ENCODE measurements at places on chromosomes 6 and 20. TPM values are rescaled to one million over a fixed set of nuclear protein-coding genes. Genes with fewer than 3 reads are reported as not detected.

The PNPLA1 gene
- 0.61 TPM for total RNA-seq

The TRIM38 gene
- 27.1 TPM for total RNA-seq

The SLC12A5 gene
- 0.85 TPM for total RNA-seq

The NUDT3 gene
- 26.3 TPM for total RNA-seq

The LY86 gene
- 5.1 TPM for total RNA-seq

The RSPH9 gene
- not detected for total RNA-seq

The FAM217A gene
- total RNA-seq, result not detected

The TAF11 gene
- 41.3 TPM for total RNA-seq

The TRIM31 gene
- not detected for total RNA-seq

The PLEKHG1 gene
- total RNA-seq, result 1.4 TPM

The HMGCLL1 gene
- total RNA-seq, result not detected

The SERINC1 gene
- 131 TPM for total RNA-seq

The KCNQ5 gene
- total RNA-seq, result 8.2 TPM

The PM20D2 gene
- total RNA-seq, result 4.9 TPM

The NFKBIL1 gene
- 8.1 TPM for total RNA-seq

The DPPA5 gene
- not detected for total RNA-seq

The MYBL2 gene
- 1.7 TPM for total RNA-seq

- DNase-seq, result peak; percentile 80
Measured at GRCh38 chr6:107957308-107957908, 600 bp downstream of the SEC63 start.

- DNase-seq, result no peak
Measured at GRCh38 chr6:166673309-166673708, 46.3 kb upstream of the RPS6KA2 start.

GRCh38 chr20:32509639-32510066 is 75.5 kb downstream of the NOL4L start:
- peak; percentile 37 for DNase-seq

DNA sequence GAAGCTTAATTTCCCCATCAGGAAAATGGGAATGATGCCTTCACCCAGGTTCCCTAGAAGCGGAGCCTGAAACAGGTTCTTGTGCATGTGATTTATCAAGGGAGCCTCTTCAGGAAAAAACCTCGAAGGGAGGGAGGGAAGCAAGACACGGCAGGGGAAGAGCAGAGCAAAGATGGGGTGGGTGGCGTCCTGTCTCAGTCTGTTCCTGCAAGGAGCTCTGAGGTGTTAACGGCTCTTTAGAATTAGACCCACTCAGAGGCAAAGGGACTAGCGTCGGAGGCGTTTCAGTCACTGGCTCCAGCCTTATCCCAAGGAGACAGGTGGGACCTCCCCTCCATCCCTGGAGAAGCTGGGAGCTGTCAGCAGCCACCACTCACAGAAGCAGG is 15.6 kb upstream of the UBE2V1 start:
- no peak for DNase-seq

GRCh38 chr6:164695896-164696295 is 613.5 kb downstream of the C6orf118 start:
- no peak for DNase-seq

DNA sequence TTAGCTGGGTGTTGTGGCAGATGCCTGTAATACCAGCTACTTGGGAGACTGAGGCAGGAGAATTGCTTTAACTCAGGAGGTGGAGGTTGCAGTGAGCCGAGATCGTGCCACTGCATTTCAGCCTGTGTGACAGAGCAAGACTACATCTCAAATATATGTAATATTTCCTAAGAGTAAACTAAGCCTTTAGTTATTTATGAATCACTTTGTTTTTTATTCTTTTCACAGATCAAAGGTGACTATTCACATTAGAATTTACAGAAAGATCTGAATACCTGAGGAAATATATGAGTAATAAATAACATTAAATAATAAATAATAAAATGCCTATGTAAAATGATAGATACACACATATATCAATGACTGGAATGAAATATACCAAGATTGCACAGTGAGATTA is 630.8 kb upstream of the IMPG1 start:
- no peak for DNase-seq

GRCh38 chr20:313948-314347 is 11.4 kb upstream of the SOX12 start:
- no peak for DNase-seq

GRCh38 chr20:21147593-21147992 is 21.7 kb downstream of the KIZ start:
- no peak for DNase-seq

DNA sequence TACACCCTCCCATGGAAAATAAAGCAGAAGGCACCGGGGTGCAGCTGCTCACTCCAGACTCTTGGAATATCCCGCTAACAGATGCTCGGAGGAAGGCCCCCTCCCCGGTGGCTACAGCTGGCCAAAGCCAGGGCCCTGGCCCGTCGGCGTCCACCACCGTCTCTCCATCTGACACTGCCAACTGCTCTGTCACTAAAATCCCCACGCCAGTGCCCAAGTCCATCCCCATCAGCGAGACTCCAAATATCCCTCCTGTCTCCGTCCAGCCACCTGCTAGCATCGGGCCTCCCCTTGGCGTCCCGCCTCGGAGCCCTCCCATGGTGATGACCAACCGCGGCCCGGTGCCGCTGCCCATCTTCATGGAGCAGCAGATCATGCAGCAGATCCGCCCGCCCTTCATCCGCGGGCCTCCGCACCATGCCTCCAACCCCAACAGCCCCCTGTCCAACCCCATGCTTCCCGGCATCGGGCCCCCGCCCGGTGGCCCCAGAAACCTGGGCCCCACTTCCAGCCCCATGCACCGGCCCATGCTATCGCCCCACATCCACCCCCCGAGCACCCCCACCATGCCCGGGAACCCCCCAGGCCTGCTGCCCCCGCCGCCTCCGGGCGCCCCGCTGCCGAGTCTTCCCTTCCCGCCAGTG is 143.9 kb downstream of the SOBP start:
- no peak for DNase-seq

DNA sequence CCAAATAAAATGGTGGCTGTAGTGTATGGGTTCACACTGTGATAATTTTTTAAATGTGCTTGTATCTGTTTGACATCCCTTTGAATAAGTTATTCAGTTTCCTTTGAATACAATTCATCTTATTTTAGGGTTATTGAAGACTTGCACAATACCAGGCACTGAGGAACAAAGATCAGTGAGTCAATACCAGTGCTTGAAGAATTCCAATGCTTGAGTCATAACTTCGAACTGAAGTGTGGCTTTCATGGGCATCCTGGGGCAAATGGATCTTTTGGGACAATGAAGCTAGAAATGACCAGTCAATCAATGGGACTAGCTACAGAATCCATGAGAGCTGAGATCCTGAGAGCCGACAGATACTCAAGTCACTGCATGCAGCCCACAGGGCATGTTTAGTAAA is 349.9 kb upstream of the FLRT3 start:
- DNase-seq, result no peak

GRCh38 chr6:48111575-48111974 is 578 bp upstream of the PTCHD4 start:
- DNase-seq, result no peak

GRCh38 chr6:84877515-84878210 is 113.3 kb upstream of the TBX18 start:
- DNase-seq, result no peak

DNA sequence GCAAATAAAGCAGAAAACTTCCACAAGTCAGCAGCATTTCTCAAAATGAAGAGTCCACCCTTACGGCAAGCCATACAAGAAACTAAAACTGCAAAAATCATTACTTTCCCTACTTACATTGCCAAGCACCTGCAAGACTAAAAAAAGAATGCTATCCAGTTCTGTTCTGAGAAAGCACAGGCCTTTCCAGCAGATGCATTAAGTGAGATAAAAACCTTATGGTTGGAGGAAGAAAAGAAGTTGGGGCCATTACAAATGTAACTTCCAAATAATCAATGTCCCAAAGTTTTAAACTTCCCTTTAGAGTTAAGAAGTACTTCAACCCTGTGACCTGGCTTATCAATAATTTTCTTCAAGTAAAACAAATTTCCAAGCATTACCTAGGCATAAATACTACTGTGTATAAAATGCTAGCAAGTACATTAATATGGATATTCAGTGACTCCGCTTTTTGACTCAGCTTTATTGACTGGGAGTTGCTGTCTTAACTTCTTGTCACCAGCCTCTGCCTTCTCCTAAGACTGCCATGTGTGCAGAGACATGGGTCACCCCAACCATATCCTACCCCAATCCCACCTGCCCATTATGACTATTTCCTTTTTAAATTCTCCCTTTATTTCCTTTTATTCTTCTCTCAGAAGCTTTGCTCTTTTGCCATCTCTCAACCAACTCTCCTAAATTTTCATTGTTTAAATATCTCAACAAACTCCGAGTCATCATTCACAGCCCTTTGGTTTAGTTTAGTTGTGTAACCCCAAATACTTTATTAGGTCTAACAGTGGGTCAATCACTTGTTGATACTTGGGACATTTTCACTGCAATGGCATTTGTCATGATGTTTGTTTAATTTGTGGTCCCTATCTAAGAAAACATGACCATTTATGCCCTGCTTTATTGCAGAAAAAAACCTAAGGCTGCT is 49.7 kb downstream of the SLC22A23 start:
- DNase-seq, result no peak

- DNase-seq, result no peak
Measured at GRCh38 chr6:51640021-51640420, 447.4 kb downstream of the PKHD1 start.

DNA sequence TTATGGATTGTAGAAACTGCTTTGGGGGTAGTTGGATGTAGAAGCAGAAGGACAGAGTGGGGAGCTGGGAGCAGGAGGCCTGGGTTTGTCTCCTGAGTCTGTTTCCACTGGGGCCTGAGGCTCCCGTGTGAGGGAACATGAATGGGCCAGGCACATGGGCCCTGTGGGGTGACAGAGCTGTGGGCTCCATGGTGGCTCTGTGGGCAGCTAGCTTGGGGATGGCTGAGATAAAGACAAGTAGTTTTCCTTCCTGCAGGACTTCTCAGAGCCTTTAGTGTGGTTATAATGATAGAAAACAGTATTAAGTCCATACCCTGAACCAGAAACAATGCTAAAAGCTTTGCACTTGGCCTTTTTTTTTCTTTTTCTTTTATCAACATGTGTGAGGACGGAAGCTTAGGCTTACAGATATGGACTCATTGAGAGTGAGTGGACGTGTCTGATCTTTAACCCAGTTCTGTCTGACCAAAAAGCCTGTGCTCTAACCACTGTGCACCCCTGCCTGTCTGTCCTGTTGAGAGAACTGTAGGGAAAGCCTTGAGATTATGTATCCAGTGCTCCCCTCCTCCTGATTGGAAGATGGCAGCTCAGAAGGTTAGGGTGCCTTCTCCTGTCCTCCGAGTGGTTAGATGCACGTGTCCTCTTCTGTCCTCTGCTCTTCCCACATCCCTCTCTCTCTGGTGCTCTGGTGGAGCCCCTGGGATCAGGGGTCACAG is 98.3 kb downstream of the CDH26 start:
- DNase-seq, result peak; percentile 35

DNA sequence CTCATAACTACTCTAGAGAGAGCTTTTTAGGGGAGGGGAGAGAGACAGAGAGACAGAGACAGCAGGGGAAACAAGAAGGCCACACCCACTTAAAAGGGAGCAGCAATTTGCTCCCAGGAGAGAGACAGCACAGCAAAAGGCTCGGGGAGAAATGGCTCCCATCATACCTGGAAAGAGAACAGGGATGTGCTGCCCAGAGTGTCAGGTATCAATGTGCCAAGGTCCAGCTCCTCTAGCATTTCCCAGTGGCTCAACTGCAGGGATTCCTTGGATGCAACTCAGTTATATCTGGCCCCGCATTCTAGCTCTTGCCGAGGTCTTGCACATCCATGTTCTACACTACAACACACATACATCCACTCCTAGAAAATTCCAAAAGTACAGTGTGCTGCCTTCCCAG is 304.0 kb upstream of the CDYL start:
- no peak for DNase-seq

DNA sequence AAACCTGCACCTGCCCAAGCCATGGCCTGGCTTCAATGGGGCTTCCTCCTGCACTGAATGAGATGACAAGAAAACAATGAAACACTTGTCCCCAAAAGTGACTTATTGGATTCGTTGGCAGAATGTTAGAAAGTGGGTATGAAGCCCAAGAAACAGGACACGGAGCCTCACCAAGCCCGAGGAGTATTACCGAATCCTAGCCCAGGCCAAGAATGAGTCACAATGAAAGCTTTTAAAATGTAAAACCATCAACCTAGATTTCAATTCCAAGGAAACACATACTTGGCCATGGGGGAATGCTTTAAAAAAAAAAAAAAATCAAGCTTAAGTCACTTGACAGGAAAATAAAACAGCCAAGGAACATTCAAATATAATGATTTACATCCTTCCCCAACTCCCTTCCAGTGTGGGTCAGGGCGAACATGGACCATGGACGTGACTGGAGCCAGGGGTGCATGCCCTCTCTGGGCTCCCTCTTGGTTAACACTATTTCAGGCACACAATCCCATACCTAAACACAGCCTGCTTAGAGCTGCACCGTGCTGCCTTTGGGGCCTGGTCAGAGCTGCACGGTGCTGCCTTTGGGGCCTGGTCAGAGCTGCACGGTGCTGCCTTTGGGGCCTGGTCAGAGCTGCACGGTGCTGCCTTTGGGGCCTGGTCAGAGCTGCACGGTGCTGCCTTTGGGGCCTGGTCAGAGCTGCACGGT is 3.1 kb upstream of the STX16 start:
- DNase-seq, result no peak

- DNase-seq, result peak; percentile 17
Measured at GRCh38 chr6:44004625-44005506, 122.4 kb downstream of the MRPL14 start.

GRCh38 chr6:147418523-147418922 is 90.0 kb upstream of the SAMD5 start:
- DNase-seq, result no peak

DNA sequence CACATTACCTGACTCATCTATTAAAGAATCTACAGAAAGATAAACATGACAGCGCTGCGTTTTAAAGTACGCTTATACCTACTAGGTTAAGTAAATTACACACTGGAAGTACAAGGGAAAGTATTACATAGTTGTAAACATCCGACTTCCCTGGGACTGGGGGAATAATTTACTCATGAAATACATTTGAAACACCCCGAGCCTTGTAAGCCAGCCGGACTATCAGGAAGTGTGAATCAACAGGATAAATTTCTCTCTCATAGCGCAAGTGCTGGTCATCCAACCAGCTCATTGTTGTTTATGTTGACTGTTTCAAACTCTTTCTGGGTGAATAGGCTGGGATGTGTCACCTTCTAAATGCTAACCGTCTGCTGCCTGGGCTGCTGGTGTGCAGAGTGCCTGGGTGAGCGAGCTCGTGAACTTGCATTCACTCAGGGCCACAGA is 4.9 kb downstream of the BMP6 start:
- no peak for DNase-seq

- no peak for DNase-seq
Measured at GRCh38 chr6:28408076-28408802, 8.7 kb upstream of the ZSCAN12 start.

GRCh38 chr20:41169791-41170351 is 32.5 kb downstream of the PLCG1 start:
- no peak for DNase-seq

DNA sequence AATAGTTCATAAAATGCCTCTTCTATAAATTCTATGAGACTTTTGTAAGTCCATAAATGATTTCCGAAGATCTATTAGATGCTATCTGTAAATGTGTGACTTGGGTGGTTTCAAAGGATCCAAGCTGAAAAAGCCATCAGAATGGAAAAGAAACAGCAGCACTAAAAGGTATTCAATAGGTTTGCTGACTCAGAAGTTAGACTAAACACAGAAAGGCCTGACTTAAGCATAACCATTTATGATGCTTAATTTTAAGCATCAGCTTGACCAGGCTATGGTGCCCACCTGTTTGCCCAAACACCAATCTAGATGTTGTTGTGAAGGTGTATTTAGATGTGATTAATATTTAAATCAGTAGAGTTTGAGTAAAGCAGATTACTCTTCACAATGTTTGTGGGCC is 513.5 kb downstream of the TFAP2A start:
- no peak for DNase-seq

- no peak for DNase-seq
Measured at GRCh38 chr6:31035862-31036497, 25.7 kb downstream of the MUC22 start.

All from natural killer cell (primary cell).